Stimulated activated CD4-positive, alpha-beta T cell treated with anti-CD3 and anti-CD28 coated beads, TNF-alpha, amount 100 ng/mL, for 4 hours (primary cell): ENCODE measurements at places on chromosomes 7 and 10.

GRCh38 chr7:66466081-66466600 lies 162.5 kb upstream of the KCTD7 start:
- no peak for DNase-seq

- DNase-seq, result no peak
Observed at GRCh38 chr10:51585742-51586141, 113.7 kb downstream of the CSTF2T start.

DNA sequence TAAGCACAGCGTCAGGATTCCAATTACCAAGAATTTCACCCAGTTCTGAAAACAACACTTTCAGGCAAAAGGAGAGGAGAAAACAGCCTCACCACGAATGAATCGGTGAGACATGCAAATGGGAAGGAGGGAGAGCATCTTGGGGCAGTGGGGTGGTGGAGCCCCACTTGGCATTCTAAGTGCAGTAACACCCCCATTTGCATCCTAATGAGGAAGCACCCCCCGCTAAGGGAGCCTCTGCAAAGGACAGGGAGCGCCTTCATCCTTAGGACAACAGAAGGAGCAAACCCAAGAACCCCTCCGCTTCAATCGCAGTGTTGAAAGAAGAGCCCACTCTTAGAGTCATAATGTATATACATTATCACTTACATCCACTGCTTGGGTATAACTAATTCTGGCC lies 46.8 kb downstream of the NRAP start:
- DNase-seq, result no peak

GRCh38 chr7:142805350-142806021 lies 34.7 kb downstream of the PRSS2 start:
- no peak for DNase-seq

GRCh38 chr7:94324380-94325121 lies 70.1 kb upstream of the COL1A2 start:
- DNase-seq, result no peak

- DNase-seq, result no peak
Observed at GRCh38 chr10:35577926-35578617, 27.1 kb upstream of the GJD4 start.

- DNase-seq, result no peak
Observed at GRCh38 chr7:148709014-148709413, 10.3 kb downstream of the CUL1 start.
